ENCODE measurements at places on chromosomes 2 and 18.
A peak's percentile ranks its signal among the peaks of the same experiment; 100 is the strongest.

DNA sequence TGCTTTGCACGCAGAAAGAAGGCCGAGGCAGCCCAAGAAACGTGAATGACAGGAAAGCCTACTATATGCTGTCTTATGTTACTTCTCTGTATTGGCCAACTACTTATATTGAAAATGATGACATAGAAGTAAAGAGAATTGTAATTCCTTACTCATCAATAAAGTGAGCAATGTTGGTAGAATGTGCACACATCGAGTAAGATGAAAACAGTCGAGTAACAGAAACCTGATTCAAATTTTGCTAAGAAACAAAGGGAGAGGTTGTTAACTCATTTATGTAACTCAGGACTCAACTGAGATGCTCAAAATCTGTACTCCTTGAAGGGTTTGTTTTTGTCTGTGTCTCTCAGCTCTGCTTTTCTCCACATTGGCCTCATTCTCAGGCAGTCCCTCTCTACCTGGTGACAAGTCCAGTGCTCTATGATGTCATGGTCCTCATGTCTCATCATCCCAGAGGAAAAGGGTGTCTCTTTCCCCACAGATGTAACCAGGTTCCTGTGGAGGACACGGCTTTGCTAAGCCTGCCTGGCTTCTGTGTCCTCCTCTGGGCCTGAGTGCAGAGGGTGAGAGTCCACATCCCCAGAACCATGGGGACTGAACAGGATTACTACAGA is 30.3 kb upstream of the CCDC93 start:
- DNase-seq, result no peak

GRCh38 chr2:65877331-65878010 is 445.1 kb upstream of the SPRED2 start:
- no peak for DNase-seq

DNA sequence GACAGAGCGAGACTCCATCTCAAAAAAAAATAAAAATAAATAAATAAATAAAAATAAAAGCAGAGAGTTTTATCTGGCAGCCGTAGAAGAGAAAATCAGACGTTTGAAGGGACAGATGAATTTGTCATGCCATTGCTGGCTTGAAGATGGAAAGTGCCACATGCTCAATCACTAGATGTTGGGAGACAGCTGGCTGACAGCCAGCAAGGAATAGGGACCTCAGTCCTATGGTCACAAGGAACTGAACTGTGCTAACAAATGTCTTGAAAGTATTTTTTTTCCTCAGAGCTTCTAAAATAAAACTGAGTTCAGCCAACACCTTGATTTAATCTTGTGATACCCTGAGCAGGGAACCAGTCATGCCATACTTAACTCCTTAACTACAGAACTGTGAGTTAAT is 65.4 kb downstream of the DTNA start:
- no peak for DNase-seq

GRCh38 chr2:223725986-223726970 is 111.1 kb downstream of the AP1S3 start:
- DNase-seq, result no peak

- DNase-seq, result no peak
Measured at GRCh38 chr18:13216711-13217465, 1.7 kb upstream of the LDLRAD4 start.

- no peak for DNase-seq
Measured at GRCh38 chr2:48137829-48138228, 231.5 kb upstream of the FBXO11 start.

GRCh38 chr2:218979846-218980734 is 4.9 kb downstream of the FEV start:
- peak; percentile 82 for DNase-seq

DNA sequence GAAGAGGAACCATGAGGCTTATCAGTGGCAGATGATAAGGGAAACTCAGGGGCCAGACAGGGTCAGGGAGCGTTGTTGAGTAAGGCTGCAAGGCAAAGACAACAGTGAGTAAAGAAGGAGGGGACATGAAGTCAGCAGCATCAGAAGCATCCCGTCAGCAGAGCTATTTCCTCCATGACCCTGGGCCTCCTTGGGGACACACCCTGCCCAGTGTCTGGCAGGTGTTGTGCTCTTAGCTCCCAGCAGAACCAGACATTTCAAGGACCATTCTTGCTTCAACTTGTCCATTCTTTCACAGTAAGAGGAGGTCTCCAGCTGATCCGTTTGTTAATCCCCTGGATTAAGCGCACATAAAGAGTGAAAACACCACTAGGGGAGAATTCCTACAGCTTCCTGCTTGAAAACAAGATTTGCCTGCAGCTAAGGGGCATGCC is 88.7 kb upstream of the MEIS1 start:
- no peak for DNase-seq

GRCh38 chr2:63790906-63791305 is 50.8 kb upstream of the UGP2 start:
- no peak for DNase-seq

DNA sequence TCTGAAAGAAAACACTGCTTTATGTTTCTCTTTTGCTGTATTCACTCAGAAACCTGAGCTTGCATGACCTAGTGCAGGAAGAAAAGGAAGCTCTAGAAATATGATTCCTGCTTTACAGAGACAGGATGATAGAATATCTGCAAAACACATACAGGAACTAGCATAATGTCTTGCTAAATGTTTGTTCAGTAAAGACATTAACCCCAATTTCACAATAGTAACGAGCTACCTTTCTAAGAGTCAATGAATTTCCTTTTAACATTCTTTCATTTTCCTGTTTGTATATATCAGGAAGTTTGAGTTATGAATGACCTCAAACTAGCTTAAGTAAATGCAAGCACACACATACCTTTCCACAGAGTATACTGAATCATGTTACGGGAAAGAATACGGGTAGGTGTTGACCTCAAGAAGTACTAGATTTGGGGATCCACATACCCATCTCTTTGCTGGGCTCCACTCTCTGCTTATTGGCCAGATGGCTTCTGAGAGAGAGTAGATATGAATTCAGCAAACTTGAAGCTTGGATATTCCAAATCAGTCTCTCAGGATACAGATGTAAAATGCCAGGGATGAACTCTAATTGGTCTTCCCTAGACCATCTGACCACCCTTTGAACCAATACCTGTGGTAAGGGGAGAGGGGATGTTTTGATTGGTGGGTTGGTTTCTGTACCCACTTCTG is 18.2 kb upstream of the ACSL3 start:
- no peak for DNase-seq

DNA sequence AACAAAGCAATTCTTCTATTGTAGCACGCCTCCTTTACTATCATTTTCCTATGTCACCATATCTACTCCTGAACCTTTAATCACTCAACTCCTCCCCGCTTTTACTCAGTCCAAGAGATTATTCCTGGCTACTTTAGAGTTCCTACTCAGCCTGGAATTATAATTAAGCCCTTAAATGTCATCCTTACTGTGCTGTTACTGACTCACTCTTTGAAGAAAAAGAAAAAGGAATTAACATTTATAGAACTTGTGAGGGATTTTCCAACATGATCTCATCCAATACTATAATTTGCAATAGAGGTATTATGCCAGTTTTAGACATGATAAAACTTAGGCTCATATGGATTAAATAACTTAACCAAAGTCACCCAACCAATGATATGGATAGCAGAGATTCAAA is 61.7 kb downstream of the CCDC88A start:
- no peak for DNase-seq

DNA sequence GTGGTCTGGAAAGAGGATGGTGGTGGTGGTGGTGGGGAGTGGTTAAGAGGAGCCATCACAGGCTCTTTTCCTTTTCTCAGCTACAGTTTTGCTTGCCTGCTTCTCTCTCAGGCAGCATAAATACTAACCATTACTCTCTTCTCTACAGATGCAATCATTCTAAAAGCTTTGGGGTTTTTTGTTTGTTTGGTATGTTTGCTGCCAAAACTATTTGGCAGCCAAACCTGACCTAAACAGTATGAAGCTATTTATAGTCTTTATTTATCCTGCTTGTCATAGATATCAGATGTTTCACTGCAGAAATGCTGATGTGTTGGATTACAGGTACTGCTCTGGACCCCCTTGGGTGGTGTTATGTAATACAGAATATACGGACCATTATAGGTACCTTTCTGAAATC is 15.3 kb downstream of the SIX3 start:
- no peak for DNase-seq

DNA sequence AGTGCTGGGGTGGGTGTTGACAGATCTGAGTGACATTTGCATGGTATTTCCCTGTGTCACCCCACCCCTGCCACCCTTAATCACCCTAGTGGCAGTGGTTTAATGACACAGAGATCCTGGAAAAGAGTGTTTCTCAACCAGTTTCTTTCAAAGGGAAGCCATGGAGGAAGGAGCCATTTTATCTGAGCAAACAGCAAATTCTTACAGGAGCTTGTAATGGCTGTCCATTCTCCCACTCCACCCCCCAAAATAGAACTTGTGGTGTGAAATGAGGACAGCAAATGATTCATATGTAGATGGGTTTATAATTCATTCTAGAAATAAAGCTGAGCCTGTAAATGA is 51.5 kb downstream of the CDC42EP3 start:
- no peak for DNase-seq

All from activated CD4-positive, alpha-beta T cell treated with anti-CD3 and anti-CD28 coated beads, Interleukin-2, amount 50 U/mL, for 4 hours (primary cell).